Stimulated activated memory B cell treated with anti-CD40 and anti-IgM and Interleukin-4, amounts not matched to agents 10 μg/mL and 1 μg/mL and 100 μg/mL, for 72 hours (primary cell): ENCODE measurements at places on chromosomes 16 and 17.

DNA sequence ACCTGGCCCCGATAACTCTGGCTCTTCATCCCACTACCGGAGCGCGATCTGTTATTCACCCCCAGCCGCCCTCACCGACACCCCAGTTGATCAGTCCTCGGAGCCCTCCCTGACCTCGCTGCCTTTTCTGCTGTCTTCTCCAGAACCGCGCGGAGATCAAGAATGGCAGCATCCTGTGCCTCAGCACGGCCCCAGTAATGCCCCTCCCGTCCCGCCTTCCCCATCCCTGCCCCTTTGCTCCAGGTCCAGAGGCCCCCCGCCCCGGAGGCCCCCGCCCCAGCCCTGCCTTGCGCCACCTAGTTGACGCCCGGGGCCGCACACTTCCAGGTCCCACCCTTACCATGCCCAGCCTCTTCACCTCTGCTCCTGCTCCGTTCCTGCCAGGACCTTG, 872 bp downstream of the ELMO3 start:
- peak; percentile 5 for ATAC-seq

DNA sequence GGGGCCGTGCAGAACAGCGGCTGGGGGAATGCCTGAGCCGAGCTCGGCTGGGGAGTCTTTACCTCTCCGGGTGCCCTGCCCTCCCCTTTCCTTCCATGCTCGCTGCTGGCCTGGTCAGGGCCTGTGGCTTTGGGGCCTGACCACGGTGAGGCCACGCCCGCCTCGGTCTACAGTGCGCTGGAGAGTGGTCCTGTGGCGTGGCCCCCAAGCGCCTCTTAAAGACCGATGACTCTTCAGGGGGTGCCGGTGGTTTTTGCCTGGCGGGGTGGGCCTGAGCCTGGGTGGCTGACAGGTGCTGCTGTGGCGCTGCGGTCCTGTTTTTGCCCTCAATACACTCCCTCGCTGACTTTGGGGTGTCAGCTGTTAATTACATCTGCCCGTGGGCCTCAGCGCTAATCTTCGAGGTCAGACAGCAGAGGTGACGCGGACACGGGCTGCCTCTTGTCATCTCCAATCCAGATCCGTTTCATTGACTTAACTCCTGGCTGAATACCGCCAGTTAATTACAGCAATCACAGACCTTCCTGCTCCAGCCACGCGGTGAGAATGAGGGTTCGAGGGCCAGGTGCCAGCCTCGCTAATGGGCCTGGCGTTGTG, 29.7 kb downstream of the GSE1 start:
- ATAC-seq, result no peak

DNA sequence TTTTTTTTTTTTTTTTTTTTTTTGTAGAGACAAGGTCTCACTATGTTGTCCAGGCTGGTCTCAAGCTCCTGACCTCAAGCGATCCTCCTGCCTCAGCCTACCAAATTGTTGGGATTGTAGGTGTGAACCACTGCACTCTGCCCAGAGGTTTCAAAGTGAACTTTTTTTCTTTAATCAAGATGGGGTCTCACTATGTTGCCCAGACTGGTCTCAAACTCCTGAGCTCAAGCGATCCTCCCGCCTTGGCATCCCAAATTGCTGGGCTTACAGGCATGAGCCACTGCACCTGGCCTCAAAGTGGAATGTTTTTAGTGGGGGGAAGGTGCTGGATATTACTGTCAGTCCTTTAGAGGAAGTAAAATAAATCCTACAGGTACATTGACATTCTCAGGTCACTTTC, 12.0 kb upstream of the CEP20 start:
- no peak for ATAC-seq

- no peak for ATAC-seq
Observed at GRCh38 chr17:78729641-78730040, 52.4 kb downstream of the CYTH1 start.

GRCh38 chr17:17140590-17140980, 65.5 kb downstream of the PLD6 start:
- ATAC-seq, result no peak

DNA sequence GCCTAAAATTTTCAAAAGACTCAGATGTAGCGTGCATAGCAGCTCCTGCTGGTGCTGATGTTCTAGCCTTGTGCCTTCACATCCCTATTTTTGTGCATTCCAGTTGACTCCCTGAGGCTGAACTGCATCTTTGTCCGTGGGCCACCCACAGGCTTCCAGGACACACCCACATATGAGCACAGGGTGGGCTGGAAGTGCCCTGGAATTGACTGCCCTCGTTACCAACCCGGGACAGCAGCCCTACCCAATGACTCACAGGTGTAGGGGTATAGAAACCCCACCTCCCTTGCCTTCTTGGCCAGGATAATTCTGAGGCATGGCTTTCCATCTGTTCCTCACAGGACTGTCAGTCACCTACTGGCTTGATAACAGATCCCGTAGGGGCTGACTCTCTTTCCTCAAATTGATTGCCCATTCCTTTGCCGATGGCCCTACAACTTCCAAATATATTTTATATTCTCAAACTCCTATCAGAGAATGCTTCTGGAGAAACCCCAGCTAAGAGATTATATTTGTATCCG, 65.9 kb upstream of the CDH13 start:
- no peak for ATAC-seq

- no peak for ATAC-seq
Observed at GRCh38 chr17:80460429-80460834, 16.0 kb downstream of the NPTX1 start.

GRCh38 chr17:80850817-80851216, 140.8 kb upstream of the CHMP6 start:
- ATAC-seq, result no peak

DNA sequence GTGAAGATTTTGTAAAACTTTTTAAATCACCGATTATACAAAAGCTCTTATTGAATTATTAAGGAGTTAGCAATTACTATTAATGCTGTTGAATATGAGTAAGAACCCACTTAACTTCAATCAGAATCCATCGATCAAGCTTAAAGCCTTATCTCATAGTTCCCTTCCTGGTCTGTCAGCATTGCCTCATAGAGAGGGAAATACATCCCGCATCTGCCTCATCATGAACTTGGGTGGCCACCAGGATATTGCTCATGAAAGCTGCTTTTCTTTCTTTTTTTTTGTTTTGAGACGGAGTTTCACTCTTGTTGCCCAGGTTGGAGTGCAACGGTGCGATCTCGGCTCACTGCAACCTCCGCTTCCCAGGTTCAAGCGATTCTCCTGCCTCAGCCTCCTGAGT, 66.7 kb downstream of the PIGL start:
- ATAC-seq, result no peak

DNA sequence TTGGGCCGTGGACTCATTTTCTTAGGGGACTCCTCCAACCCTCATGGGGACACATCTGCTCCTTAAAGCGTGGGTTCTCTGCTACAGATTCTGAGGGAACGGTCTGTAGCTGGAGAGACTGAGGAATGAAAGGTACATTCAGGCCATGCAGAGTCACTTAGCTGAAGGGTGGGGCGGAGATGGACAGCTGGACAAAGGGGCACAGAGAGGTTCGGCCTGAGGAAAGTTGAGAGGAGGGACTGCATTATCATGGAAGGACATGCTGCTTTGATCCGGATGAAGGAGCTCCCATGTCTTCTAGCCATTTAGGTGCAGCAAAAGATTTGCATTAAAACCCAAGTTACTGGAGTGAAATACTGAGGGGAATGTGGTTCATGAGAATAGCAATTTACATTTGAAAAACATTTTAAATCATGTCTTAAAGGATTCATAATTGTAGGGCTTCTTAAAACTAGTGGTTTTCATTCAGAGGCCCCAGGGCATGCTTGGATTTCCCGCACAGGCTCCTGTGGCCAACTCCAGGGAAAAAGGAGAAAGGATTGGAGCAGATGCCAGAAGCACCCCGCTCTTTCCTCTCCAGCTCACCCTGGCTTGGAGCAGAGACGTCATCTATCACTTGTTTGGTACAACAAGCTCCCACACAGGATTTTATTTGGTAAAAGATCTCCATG, 54.2 kb downstream of the CDRT4 start:
- ATAC-seq, result no peak

DNA sequence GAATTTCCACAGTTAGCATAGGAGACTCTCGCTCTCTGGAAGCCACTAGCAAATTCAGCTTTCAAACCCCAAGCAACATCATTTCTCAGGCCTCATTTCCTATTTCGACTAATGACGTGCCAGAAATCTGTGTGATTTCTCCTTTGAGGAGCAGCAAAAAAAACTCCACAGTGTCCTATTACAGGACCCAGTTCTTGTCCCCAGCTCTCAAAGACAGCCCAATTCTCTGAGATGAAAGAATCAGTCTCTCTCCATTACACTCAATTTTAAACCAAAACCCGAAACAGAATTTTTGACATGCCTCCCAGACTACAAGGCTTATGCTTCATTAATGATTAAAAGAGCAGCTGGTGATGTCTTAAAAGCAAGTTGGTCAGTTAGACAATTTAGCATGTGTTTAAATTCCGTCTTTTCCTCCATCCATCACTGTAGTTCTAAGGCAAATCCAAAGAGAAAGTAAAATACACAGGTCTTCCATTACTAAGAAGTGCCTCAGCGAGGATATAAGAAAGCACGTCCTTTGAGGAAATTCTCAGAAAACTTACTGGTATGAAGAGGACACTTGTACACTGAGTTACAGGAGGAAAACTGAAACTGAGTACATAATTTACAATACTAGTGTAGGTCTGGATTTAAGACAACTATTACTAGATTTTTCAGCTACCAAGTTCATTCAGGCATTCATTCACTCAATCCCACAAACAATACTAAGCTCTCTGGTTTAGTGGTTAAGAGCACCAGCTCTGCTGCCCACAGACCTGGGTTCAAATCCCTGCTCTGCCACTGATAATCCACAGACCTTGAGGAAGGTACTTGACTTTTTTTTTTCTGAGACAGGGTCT, 12.5 kb downstream of the TOM1L2 start:
- no peak for ATAC-seq

DNA sequence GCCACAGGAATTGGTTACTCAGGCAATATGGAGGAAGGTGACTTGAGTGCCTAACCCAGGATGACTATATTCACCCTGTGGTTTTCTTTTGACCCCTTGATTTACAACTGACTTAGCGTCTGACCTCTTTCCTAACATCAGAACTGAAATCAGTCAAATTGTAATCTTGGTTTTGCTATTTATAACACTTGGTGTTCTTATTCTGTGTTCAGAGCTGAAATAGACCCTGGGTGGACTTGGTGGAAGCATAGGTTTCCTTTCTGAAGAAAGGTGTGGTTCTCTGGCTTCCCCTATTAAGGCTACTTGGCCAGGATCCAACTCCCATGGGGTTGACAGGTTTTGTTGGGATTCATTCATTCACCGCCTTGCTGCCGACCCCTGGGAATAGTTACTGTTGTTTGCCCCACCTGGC, 80.8 kb downstream of the CLEC16A start:
- peak; percentile 73 for ATAC-seq

DNA sequence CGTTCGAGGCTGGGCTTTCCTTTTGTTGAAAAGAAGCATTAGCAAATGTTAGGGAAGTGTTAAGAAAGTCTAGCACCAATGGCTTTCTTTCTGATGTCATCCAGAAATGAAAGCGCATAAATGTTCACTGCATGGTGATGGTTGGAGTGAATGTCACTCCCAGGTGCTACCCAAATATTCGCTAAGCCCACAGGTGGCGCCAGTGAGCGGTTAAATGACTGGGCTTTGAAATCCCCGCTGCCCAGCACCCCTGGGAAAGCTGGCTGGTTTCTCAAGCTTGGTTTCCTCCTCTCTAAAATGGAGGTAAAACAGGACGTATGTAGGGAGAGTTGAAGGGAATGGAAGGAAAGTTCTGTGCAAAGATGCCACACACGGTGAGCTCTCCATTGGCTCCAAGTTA, 104.4 kb downstream of the IRX5 start:
- ATAC-seq, result no peak

- ATAC-seq, result no peak
Observed at GRCh38 chr17:1029922-1030644, 33.2 kb downstream of the TIMM22 start.

DNA sequence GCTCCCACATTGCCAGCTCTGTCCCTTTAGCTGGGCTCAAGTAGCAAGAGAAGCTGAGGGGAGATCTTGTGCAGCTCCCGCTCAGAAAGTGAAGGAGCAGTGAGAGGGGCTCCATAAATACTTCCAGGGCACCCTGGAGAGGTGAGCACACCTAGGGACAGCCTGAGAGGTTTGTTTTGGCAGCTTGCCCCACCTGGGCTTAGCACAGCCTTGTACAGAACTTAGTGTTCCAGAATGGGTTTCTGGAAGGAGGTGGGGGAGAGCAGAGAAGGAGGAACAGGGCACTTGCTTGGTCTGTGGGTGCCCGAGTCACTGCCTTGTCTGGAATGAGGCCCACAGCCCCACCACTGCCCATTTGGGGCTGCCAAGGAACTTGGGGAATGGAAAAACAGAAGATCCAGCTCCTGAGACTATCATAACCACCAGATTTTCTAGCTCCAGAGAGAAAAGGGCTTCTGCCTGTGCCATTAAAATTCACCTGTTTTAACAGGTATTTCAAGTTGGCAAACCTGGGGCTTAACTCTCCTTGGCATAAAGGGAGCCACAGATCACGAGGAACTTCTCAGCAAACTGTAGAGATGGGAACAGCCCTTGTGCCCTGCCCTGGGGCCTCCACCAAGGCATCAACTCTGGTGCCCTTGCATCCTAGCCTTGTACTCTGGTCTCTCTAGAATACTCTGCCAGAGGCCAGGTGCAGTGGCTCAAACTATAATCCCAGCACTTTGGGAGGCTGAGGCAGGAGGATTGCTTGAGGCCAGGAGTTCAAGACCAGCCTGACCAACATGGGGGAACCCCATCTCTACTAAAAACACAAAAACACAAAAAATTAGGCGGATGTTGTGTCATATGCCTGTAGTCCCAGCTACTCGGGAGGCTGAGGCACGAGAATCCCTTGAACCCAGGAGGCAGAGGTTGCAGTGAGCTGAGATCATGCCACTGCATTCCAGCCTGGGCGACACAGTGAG, 1.9 kb downstream of the PRR15L start:
- no peak for ATAC-seq

GRCh38 chr17:50758989-50759544, 8.3 kb downstream of the ANKRD40CL start:
- ATAC-seq, result no peak

DNA sequence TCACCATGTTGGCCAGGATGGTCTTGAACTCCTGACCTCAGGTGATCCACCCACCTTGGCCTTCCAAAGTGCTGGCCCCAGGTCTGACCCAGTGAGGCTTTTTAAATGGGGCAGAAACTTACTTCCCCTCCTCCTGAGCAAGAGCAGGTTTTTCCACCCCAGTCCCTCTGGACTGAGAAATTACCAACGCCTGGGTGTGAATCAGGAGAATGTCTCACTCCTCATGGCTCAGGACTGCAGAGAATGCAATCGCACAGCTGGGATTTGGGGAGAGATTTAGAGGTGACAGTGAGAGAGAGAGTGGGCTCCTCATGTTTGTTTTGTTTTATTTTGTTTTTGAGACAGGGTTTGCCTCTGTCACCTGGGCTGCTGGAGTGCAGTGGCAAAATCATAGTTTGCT, 203.6 kb downstream of the RAB11FIP4 start:
- no peak for ATAC-seq

DNA sequence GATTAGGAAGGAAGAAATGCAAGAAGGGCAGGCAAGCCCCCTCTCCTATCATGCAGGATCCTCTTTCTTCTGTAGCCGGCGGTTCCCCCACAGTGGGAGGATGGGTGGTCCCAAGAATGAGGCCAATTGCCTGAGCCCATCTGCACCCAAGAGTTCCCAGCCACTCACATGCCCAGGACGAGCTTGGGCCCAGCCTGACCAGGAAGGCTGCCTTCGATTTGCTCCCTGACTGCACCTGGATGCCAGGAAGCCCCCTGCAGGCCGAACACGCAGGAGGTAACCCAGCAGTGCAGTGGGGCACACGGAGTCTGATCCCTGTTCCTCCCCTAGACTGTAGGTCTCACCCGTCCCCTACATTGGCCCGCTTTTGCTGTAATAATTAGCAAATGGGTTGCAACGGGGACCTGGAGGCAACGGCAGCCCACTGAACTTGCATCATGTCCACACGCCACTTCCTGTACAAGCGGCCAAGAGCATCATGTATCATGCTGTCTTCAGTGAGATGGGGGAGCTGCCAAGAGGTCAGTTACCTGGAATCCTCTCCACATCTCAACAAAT, 67.5 kb downstream of the AMFR start:
- ATAC-seq, result no peak
